ENCODE measurements at places on chromosomes 6 and 20. TPM values are rescaled to one million over a fixed set of nuclear protein-coding genes. Genes with fewer than 3 reads are reported as not detected.

HEBP2 gene
- total RNA-seq = 65.4 TPM

HFE gene
- total RNA-seq = 21.1 TPM

SLC17A3 gene
- total RNA-seq = not detected

SLC26A8 gene
- total RNA-seq = not detected

MAS1 gene
- not detected for total RNA-seq

LTB gene
- not detected for total RNA-seq

PROKR2 gene
- not detected for total RNA-seq

FNDC11 gene
- 0.66 TPM for total RNA-seq

APOBEC2 gene
- not detected for total RNA-seq

CPNE5 gene
- under 0.01 TPM for total RNA-seq

EYA4 gene
- 14.5 TPM for total RNA-seq

KCNG1 gene
- 103 TPM for total RNA-seq

DNAH8 gene
- 0.12 TPM for total RNA-seq

Data from uterine smooth muscle cell (primary cell).